T-cell (primary cell): ENCODE measurements at places on chromosomes 16 and 17.

DNA sequence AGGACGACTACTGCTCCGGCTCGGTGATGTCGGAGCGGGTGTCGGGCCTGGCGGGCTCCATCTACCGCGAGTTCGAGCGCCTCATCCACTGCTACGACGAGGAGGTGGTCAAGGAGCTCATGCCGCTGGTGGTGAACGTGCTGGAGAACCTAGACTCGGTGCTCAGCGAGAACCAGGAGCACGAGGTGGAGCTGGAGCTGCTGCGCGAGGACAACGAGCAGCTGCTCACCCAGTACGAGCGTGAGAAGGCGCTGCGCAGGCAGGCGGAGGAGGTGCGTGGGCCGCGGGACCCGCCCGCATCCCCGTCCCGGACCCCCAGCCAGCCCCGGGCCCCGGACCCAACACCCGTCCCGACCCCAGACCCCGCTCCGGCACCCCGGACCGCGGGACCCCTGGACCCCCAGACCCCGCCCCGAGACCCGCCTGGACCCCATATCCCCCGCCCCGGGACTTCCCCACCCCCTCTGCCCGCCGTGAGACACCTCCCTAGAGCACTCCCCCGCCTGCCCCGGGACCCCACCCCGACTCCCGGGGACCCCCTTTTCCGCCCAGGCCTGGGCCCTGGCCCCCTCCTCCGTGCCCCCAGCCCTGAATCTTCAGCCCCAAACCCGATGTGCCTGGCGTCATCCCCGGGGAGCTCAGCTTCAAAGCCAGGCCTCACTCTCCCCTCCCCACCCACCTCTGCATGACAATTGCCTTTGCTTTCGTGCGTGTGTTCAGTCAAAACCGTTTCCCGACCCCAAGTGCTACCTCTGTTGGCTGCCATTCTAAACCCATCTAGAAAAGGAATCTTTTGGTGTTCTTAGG, 594 bp downstream of the MAPK8IP3 start:
- DNase-seq: peak; percentile 64

DNA sequence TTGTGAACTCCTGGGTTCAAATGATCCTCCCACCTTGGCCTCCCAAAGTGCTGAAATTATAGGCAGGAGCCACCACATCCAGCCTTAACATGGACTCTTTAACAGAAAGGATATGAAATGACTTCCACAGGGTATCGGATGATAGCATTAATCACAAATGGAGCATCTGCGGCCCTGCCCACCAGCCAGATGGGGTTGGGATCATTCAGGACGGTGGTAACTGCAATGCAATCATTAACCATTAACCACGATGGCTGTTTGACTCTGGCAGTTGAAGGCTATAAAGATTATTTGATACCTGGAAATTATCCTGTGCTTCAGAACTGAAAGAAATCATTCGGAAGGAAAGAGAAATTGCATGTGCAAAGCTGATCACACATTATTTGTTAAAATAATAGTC, 5.3 kb upstream of the CHST5 start:
- no peak for DNase-seq

GRCh38 chr16:3349175-3349574, 6.5 kb upstream of the OR2C1 start:
- no peak for DNase-seq

DNA sequence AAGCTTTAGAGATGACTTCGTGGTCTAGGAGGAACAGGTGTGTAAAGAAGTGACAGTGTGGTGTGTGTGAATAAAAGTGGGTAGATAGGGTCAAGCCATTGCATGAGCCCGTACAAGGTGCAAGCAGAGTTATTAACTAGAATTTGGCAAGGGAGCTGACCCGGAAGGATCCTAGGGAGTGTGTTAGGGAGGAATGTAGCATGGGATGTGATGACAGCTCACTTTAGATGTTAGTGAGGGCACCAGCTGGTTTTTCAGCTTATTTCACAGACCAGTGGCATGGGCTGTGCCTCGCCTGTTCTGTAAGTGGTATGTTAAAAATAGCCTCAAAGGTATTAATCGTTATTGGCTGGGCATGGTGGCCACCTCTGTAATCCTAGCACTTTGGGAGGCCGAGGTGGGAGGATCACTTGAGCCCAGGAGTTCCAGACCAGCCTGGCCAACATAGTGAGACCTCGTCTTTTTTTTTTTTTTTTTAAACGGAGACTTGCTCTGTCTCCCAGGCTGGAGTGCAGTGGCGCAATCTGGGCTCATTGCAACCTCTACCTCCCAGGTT, 8.3 kb downstream of the ANKRD40CL start:
- no peak for DNase-seq

DNA sequence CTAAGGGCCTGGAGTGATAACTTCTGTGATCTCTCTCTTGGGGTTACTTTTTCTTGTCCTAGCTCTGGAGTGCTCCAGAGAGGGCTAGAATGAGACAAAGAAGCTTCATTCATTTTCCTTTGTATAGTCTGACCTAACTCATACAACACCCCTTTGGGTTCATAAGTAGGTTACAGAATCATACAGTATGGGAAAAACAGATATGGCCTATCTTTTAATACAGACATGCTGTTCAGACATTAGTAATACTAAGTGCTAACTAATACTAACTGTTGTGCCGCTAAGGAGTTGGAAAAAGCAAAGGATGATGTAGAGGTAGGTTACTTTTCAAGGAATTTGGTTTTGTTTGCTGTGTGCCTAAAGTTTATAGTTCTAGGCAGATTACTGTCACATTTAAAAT, 84.7 kb downstream of the NLK start:
- DNase-seq: no peak

GRCh38 chr16:21301168-21301894, 23.2 kb upstream of the CRYM start:
- peak; percentile 2 for DNase-seq

DNA sequence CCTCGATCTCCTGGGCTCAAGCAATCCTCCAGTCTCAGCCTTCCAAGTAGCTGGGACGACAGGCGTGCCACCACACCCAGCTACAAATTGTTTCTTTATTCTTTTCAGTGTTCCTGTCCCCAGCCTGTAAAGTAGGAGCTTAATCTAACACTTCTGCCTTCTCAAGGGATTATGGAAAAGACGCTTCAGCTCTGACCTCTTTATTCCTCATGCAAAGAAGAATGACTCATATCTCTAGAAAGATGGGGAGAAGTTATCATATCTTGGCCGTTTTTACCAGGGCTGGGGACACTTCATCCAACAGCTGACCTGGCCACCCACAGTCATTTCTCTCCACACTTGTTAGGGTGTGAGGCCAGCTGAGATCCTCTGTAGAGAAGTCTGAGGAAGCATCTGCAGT, 172.6 kb downstream of the HAPSTR1 start:
- DNase-seq: no peak

DNA sequence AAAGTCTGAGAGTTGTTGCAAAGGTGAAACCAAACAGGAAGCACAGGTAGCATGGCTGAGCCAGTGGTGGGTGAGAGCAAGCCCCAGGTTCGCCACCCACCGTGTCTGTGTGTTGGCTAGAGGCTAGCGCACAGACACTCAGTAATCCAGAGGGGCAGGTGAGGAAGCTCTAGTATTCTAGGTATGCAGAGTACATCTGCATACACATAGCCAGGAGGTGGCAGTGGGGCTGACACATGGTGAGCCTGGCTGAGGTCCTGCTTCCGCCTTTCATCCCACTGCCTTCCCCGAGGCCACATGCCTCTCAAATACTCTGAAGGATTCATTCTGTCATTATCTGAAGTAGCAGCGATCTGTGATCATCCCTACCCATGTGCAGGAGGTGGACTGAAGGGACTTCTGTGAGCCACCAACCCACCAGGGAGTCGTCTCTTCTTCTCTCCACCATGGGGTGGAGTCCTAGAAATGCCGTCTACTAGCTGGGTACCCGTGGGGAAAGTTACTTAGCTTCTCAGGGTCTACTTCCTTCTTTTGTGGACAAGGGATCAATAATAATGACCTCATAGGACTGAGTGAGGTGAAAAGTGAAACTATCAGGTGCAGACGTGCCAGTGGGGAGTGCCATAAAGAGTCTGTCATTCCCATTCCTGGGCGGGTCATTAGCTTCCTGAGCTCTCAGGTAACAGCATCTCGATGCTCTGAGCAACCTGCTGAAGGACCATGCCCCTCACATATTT, 36.0 kb upstream of the ICAM2 start:
- no peak for DNase-seq

GRCh38 chr17:82837586-82838320, 2.1 kb downstream of the ZNF750 start:
- DNase-seq: no peak

DNA sequence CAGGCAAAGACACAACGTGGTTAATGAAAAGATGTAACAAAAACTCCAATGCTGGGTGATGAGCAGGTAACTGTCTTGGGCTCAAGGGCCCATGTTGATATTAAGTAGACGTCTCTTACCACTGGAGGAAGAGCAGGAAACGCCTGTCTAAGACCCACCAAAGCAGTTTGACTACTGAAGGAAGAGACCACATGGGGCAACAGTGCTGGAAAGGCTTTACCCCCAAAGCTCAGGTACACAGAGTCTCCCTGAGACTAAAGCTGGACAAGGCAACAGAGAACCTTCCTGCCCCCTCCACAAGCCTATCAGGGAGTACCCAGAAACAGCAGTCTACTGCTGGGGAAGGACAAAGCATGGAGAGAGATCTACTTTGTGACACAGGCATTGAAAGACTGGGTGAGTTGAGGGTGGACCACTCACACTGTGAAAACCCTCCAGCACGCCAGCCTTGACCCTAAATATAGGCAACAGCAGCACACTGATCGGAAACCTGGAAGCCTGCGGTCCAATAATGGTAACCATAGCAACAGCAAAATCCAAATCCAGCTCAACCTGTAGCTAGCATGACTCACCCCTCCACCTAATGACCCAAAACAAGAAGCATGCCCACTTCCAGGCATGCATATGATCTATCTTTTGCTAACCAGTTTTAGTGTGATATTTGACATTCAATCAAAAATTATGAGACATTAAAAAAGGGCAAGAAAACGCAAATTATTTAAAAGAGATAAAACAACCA, 270.5 kb upstream of the SDK2 start:
- DNase-seq: no peak

DNA sequence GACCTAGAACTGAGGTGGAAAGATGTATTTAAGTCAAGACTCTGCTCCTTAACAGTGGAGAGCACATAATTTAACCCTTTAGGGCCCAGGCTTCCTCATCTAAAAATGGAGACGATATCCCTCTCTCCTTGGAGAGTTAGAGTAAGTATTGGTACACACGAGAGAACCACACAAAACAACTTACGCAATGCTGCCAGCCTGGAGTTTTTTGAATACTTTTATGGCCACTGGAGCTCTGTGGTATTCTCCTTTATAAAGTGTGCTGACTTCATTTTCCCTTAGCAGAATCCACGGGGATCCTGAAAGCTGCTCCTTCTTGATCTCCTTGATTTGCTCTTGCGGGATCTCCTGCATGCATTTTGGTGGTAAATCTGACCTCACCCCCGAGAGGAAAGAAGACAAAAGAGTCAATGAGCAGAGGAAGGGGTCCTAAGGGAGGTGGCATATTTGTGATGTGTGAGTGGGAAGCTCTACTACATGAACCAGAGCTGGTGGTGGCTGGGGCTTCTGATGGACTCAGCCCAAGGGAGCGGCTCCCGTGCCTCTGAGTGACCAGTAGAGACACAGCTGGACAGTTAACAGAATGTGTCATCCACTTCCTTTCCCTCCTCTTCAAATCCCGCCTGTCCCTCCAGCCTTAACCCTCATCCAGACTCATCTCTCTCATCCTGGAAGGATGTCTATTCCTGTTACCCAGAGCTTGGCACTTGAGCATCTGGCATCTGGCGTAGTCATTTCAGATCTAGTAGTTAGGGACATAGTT, 9.4 kb downstream of the MLKL start:
- no peak for DNase-seq

DNA sequence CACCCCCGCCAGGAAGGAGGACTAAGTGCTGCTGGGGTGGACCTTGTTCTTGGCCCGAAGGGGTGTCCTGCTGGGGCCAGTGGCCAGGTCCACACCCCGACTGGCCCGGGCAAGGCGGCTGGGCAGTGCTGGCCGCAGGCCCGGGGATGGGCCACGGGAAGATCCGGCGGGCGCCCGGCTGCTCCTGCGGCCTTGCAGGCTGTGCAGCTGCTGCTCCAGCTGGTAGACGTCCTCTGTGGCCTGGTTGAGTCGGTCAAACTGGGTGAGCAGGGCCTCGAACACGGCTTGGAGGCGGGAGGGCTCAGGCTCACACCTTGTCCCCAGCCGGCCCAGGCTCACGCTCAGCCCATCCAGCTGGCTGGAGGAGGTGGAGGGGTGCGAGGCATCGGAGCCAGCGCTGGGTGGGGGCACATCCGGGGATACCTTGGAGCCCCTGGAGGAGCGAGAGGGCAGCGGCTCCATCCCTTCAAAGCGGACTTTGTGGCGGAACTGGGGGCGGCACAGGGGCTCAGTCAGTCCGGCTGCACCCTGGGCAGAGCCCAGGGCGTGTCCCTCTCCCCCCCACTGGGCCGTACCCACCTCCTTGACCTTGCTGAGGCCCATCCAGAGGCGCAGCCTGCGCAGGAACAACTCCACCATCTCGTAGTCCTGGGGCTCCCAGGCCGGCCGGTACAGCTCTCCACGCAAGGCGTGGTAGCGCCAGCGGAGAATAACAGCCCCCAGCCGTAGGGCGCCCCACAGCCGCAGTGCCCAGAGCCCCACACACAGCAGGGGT, 42.1 kb downstream of the TSC2 start:
- DNase-seq: no peak

- no peak for DNase-seq
Observed at GRCh38 chr17:57210972-57211411, 45.3 kb upstream of the MSI2 start.

DNA sequence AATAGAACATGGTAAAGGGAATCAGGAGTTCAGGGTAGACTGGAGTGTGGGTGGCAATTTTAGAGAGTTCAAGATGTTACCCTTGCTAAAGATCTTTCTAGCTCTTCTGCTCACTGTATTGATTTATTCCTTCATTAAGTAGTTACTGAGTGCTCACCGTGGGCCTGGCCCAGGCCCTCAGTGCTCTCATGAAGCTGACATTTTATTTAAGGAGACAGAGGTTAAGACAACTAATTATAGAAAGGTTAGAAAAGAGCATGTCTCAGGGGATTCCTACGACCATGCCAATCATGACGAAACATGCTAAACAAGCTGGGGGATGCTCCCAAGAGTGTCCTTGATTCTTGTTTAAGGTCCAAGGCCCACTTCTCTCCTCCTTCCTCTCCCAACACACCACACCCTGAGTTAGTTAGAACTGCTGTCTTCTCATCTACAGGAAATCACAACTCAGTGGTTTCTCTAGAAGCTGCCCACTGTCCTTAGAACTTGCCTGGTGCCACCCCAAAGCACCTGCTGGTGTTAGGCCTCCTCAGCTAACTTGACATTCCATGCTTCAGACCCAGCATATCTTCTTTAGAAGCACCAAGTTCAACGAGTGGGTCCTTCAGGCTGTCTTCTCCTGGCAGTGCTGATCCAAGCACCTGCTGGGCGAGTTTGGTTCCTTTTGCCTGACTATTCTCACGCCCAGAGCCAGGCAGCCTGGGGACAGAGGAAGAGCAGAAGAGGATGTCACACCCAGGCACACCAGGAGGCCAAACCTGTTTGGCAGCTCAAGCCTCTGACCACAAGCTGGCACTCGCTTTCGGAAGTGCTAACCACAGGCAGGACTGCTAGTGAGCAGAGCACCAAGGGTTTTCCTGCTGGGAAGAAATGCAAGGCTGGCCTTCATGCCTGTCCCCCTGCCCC, 79.0 kb downstream of the GAS7 start:
- DNase-seq: no peak
